ENCODE measurements at places on chromosomes 3 and 15.

- no peak for DNase-seq
Observed at GRCh38 chr3:51961011-51961410, 5.8 kb downstream of the GPR62 start.

DNA sequence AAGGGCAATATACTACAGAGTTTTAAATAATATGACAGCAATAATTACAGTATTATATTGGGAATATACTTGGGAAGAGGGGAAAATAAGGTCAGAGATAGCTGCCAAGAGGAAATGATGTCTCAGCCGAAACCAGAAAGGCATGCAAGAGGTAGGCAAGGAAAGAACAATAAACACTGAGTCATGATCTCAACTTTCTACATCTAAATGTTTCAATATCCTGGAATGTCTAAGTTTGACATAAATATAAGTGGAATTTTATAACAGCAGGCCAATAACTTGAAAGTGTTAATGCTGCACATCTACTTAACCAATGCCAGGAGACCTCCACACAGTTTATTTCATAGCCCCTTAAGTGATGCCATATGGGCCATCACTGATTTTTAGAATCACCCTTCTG is 99.8 kb upstream of the CPNE4 start:
- DNase-seq = no peak

GRCh38 chr15:99181545-99181971 is 67.8 kb downstream of the TTC23 start:
- DNase-seq = no peak

GRCh38 chr3:54120657-54121413 is 1.5 kb upstream of the CACNA2D3 start:
- DNase-seq = no peak

- no peak for DNase-seq
Observed at GRCh38 chr15:87135109-87135508, 1055.4 kb downstream of the AGBL1 start.

DNA sequence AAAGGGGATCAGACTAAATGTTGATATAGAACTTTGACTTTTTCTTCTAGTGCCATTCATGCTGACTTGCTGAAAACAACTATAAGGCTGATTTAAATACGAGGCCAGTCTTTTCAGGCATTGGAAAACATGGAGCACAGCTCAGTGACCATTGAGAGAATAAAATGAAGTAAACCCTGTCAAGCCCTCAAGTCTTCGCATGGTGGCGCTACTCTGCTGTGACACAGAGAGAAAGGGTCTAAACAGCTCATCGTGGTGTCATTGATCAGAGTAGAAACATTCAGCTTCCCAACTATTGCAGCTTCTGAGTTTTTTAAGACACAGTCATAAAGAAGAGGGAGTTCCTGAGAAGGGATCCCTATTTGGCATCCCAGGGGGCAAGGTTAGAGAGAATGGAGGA is 716.2 kb downstream of the DIPK2A start:
- DNase-seq = no peak

DNA sequence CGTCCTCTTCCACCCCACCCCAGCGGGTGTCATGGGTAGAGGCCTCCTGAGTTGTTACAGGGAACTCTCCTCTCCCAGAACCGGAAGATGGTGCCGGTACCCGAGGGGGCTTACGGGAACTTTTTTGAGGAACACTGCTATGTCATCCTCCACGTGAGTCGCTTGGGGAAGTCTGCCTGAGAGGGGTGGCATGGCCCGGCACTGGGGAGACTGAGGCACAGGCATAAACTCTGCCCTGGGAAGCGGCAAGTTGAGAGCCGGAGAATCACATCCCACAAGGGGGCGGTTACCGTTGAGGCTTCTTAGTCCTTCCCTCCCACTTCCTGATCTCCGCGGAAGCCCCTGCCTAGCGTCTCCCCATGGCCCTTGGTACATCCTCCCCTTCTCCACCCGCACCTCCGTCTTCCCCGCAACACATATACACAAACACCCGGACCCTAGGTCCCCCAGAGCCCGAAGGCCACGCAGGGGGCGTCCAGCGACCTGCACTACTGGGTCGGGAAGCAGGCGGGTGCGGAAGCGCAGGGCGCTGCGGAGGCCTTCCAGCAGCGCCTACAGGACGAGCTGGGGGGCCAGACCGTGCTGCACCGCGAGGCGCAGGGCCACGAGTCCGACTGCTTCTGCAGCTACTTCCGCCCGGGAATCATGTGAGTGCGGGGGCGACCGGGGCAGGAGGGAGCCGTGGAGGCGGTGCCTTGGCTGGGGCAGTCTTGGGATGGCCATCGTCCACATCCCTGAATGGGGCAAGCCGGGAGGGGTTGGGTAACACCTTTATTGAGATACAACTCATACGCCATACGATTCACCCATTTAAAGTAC is 3.4 kb downstream of the VILL start:
- peak; percentile 40 for DNase-seq

GRCh38 chr15:70566047-70566835 is 197.1 kb downstream of the UACA start:
- DNase-seq = no peak

- DNase-seq = no peak
Observed at GRCh38 chr3:38268522-38268921, 2.9 kb downstream of the SLC22A13 start.

DNA sequence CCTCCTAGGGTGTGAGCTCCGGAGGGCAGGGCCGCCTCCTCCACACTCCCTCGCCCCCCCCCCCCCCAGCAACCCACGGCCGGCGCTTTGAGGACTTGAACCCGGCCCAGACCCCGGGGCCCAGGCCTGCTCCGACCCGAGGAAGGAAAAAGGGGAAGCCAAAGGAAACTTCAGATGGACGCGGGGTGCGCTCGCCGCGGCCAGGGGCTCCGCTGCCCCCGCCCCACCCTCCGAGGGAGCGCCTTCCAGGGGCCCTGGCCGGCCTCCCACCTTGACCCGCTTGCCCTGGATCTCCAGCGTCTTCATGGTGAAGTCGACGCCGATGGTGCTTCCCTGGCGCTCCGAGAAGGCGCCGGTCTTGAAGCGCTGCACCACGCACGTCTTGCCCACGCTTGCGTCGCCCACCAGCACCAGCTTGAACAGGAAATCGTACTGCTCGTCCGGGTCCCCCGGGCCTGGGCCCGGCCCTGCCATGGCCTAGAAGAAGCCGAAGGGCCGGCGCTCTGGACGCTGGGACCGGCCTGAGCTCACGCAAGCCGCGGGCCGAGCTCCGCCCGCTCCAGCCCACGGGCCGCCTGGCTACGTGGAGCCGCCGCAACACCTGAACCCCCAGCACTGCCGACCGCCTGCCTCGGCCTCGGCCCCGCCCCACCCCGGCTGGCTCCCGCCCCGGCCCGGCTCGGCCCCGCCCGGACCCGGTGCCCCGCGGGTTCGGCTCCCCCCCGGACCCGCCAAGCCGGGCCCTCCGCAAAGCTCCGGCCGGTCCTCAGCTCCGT is 400 bp downstream of the RAB43 start:
- DNase-seq = peak; percentile 17

DNA sequence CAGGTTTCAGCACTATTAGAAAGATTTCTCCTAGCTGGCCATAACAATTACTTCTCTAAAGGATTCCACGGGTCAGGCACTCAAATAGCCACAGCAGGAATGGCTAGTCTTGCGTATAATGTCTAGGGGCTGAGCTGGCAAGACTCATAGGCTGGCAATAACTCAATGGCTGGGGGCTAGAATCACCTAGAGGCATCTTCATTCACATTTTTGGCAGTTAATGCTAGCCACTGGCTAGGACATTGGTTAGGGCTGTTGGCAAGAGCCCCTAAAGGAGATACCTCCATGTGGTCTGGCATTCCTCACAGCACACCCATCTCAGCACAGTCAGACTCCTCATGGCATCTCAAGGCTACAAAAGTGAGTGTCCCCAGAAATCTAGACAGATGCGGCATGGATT is 6.2 kb downstream of the SUSD5 start:
- no peak for DNase-seq

DNA sequence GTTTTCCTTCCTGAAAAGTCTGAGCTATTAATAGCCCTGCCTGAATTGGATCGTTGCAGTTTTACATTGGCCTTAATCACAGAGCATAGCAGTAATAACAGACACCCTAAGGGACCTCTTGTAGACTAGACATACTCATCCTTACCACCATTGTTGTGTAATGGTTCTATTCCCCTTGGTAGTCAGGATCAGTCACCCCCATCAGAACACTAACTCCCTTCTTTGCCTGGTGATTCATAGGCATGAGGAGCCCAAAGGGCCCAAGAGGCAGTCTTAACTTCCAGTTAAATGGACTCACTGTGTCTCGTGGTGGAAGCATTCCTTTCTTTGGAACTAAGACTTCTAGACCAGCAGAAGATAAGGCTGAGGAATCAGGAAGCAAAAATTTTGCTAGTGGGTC is 20.2 kb downstream of the CGGBP1 start:
- no peak for DNase-seq

DNA sequence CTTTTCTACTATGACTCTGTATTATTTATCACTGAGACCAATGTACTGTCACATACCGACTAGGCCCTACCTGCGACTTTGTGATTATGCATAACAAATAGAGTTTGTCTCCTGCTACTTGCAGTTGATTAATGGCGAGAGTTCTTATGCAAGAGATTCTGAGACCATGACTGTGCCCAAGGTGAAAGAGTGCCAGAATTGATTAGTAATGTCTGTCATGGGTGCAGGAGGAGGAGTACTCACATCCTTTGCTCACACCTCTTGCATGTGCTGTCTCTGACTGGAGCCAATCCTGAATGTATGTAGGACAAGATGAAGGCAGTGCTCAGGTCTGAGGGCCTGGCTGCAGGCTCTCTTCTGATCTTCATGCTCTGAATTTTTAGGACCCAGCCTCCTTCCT is 260.7 kb downstream of the THSD4 start:
- DNase-seq = no peak

GRCh38 chr3:31614162-31614921 is 81.6 kb downstream of the STT3B start:
- no peak for DNase-seq

DNA sequence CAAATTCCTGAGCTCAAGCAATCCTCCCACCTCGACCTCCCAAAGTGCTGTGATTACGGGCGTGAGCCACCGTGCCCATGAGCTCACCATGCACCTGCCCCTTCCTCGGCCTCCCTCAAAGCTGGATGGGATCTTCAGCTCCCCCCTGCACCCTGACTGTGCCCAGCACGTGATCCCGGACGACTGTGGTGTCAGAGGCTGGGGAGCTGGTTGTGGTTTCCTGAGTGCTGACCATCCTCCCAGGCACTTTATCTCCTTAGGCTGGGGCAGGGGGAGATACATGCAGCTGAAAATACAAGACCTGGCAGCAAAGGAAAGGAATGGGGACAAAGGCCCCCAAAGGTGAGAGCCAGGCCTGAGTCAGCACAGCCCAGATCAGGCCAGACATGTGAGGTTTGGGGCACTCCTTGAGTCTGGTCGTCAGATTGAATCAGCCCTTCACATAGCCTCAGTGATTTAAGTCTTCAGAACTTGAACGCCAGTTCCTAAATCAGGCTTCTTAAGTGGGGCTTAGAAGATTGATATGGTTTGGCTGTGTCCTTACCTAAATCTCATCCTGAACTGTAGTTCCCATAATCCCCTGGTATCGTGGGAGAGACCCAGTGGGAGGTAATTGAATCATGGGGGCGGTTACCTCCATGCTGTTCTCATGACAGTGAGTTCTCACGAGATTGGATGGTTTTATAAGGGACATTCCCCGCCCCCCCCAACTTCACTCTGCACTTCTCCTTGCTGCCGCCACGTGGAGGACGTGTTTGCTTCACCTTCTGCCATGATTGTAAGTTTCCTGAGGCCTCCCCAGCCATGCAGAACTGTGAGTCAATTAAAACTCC is 35.8 kb downstream of the PRKCD start:
- no peak for DNase-seq

- no peak for DNase-seq
Observed at GRCh38 chr15:72554471-72555425, 80.6 kb downstream of the ARIH1 start.

GRCh38 chr15:75753145-75753544 is 40.5 kb upstream of the CSPG4 start:
- no peak for DNase-seq

DNA sequence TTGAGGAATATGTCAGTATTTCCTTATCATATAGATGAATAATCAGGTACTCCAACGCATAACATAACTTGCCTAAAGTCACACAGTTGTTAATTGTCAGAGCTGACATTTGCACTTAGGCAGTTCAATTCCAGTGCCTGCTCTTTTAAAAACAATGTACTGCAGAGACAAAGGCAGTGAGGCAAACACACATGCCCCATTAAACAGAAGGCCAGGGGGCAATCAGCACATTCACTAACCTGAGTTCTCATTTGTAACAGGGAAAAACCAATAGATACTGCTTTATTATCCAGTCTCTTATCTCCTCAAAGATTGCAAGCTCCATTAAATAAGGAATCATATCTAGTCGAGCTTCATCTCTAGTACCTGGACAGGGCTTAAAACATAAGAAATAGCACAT is 1017.4 kb downstream of the SQOR start:
- DNase-seq = no peak

GRCh38 chr3:145294572-145294971 is 866.4 kb downstream of the PLOD2 start:
- DNase-seq = no peak
